ENCODE measurements at places on chromosomes 16 and 17.
A peak's percentile ranks its signal among the peaks of the same experiment; 100 is the strongest.

GRCh38 chr17:76492123-76492988 lies 8.9 kb downstream of the RHBDF2 start:
- DNase-seq = no peak

GRCh38 chr17:68878226-68878885 lies 76.8 kb downstream of the ABCA8 start:
- DNase-seq = no peak

DNA sequence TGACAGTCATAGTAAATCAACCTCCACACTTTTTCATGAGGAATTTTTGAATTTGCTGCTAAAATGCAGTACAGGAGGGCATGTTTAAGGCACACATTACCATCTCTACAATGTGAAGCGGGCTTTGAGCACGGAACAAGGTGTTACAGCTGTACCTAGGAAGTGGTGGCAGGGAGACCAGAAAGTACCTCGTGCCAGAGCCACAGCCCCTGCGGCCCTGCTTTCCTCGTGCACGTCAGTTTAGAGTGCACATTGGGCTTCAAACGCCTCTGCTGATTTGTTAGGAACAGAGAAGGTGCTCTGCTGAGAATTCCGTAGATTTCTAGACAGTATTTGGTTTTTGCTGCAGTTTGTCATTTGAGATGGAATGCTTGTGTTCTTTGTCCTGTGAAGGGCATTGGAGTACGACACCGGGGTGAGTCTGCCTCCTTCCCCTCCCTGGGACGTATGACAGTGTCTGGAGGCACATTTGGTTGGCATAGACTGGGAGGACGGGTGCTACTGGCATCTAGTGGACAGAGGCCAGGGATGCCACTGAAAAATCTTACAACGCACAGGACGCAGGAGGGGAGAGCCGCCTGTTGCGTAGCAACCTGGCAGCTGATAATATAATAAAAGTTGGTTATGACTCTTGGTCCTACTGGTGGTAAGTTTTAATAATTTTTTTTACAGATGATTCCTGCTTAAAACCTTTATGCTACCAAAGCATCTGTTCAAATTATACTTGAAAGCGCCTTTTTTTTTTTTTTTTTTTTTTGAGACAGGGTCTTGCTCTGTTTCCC lies 9.1 kb downstream of the FOXK2 start:
- DNase-seq = peak; percentile 53

- DNase-seq = no peak
Measured at GRCh38 chr17:10435096-10435495, 13.3 kb upstream of the MYH8 start.

GRCh38 chr17:59764292-59764741 lies 56.9 kb downstream of the VMP1 start:
- no peak for DNase-seq

GRCh38 chr17:8746501-8747236 lies 2.0 kb upstream of the CCDC42 start:
- peak; percentile 11 for DNase-seq

DNA sequence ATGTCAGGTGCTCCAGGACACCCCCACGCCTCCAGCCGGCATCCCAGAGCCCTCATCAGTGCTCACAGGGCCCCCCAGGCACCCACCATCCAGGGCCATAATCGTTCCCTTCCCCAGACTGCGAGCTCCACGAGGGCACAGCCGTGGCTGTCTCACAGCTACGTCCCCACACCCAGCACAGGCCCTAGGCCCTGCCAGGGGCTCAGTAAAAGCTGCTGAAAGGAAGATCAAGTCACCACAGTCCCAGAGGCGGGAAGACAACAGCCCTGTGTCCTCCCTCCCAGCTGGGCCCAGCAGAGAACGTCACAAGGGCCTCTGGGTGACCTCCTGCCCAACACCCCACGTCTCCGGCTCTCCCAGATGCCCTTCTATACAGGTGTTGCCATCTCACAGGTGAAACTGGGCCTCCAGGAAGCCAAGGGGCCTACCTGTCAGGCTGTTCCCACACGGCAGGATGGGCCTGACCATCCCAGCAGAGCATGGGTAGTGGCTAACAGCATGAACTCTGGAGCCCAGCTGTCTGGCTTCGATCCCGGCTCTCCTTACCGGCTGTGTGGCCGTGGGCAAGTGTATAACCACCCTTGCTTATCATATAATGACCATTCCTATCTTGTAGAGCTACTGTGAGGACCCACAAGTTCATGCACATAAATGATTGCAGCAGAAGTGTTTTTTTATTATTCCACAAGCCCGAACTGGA lies 17.9 kb downstream of the ARL2BP start:
- DNase-seq = no peak

GRCh38 chr17:18224387-18225120 lies 881 bp upstream of the LLGL1 start:
- no peak for DNase-seq

DNA sequence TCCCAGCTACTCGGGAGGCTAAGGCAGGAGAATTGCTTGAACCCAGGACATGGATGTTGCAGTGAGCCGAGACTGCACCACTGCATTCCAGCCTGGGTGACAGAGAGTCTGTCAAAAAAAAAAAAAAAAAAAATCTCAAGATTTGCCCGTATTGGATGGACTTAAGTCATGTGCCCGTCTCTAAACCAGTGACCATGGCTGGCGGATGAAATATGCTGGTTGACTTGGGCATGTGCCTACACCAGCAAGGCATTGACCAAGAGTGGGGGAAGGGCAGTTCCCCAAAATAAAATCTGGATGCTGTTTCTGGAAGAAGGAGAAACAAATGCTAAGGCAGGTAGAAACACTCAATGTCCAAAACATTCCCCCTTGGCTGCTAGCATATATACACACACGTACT lies 21.5 kb upstream of the COL1A1 start:
- no peak for DNase-seq

- DNase-seq = no peak
Measured at GRCh38 chr16:69106491-69107315, 1.2 kb downstream of the HAS3 start.

- DNase-seq = no peak
Measured at GRCh38 chr17:18124345-18125126, 16.0 kb downstream of the MYO15A start.
